ENCODE measurements at places on chromosomes 6 and 20.

DNA sequence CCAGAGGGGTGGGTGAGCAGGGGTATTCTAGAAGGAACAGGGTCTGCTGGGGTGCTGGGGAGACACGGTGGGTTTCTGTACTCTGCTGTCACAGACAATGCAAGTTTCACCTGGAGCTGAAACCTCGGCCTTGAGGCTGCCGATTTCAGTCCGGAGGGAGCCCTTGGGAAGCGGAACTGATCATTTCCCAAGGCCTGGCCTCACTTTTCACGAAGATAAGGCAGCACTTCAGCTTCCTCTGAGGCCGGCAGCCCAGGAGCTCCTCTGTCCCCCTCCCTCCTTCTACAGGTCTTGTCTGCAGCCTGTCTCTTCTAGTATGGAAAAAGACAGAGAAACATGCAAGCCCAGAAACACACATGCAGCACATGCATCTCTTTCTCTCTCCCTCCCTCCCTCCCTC, 242.1 kb downstream of the CDC5L start:
- no peak for DNase-seq

GRCh38 chr20:24469116-24469893, at the start of gene SYNDIG1:
TSS of gene SYNDIG1 (plus strand) at chr20:24469629. CDS start at chr20:24543098, 73,469 bp downstream.
- DNase-seq, result no peak

GRCh38 chr6:31585491-31585890, 586 bp upstream of the LST1 start:
- no peak for DNase-seq

GRCh38 chr6:21496196-21496595, 97.4 kb upstream of the SOX4 start:
- DNase-seq, result no peak

DNA sequence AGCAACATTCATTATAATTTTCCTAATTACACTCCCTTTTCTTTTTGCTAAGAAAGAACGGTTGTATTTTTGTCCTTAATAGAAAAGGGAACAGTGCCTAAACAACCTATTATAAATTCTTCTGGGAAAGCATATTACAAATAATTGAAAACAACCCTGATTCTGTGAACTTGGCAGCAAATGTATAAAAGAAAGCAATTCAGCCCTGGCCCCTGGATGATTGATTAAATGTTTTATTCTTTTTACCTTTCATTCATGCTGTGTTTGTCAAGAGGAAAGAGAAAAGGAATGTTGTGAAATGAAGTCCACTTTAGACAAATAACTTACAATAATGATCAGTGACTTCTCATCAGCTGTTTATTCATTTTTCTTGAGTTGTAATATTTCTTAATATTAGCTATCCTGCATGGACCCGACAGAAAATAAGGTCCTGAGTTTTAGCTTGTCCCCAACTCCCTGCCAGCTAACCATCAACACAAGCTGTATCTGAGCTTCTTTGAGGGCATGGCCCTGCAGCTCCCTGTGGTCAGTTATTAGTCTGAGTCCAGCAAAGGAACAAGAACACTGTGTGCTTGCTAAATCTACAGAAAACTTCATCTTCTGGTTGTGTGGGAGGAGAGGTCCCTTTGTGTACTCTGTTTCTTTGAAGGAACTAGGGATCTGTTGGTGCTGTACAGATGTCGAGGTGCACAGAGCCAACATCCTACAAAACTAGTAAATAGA, 248.2 kb downstream of the LAMA2 start:
- DNase-seq, result no peak

DNA sequence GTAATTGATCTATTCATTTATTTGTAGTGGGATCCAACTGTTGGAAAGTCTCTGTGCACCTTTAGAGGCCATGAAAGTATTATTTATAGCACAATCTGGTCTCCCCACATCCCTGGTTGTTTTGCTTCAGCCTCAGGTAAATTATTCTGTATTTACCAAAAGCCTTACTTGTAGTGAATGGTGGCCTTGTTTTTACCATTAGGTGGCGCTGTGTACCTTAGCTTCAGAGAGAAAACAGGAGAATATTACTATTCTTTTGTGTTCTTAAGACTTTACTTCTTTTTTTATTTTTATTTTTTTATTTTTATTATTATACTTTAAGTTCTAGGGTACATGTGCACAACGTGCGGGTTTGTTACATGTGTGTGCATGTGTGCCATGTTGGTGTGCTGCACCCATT, 23.7 kb downstream of the PEX7 start:
- no peak for DNase-seq

Data from cortex of kidney (tissue), 1 donor.